ENCODE measurements at places on chromosomes 1 and 21.

GRCh38 chr1:66022904-66023620, 230.4 kb downstream of the PDE4B start:
- DNase-seq, result peak; percentile 49

DNA sequence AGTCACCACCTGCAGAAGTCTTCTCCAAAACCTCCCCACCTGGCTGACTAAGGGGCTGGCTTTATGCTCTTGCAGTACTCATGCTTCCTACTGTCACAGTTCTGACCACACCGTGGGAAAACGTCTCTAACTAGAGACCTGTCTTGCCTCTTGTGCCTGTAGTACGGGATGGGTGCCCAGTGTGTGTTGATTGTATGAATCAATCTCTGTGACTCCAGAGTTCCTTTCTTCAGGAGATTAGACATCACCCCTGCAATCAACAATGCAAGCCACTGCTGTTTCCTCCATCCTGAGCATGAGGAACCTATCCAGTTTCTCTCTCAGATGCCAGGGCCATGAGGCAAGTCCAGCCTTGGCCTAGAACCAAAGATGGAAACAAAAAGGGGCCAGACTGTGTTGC, 64.1 kb downstream of the LRRN2 start:
- no peak for DNase-seq

- DNase-seq, result no peak
These were observed 15.6 kb downstream of the ARHGEF2 start for GRCh38 chr1:155962599-155963211.

DNA sequence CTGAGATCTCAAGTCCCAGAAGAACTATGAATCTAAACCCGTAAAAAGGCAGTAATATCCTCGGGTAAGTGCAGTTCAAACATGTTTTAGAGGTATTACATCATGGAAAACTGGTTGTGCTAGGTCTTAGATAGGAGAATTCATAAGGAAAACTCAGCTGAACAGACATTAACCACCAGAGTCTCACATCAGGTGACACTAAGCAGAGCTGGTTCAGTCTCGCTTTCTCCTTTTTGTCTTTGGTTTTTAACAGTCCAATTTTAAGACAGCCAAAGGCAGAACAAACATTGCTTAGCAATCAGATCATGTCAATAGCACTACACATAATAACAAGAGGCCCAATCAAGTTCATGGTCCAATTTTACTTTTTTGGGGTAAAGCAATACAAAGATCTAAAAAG, 63.1 kb upstream of the MUTYH start:
- no peak for DNase-seq

GRCh38 chr1:88276163-88276562, 407.9 kb upstream of the PKN2 start:
- DNase-seq, result no peak

- DNase-seq, result peak; percentile 30
These were observed 25.8 kb downstream of the TRIM62 start for GRCh38 chr1:33155877-33156538.

GRCh38 chr21:33975548-33976081, 60.0 kb upstream of the ATP5PO start:
- peak; percentile 89 for DNase-seq

DNA sequence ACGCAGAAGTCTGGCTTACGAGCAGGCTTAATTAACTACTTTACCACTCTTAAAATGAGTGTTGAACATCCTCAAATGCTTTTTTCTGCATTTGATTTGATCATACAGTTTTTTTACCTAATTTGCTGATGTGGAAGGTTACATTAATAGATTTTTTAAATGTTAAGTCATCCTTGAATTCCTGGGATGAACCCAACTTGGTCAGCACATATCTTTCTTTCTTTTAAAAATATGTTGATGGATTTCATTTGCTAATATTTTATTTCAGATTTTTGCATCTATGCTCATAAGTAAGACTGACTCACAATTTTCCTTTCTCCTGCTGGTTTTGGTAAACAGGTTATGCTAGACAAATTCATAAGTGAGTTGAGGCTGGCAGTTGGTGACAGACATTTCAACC, 82.9 kb downstream of the LHX4 start:
- DNase-seq, result no peak

DNA sequence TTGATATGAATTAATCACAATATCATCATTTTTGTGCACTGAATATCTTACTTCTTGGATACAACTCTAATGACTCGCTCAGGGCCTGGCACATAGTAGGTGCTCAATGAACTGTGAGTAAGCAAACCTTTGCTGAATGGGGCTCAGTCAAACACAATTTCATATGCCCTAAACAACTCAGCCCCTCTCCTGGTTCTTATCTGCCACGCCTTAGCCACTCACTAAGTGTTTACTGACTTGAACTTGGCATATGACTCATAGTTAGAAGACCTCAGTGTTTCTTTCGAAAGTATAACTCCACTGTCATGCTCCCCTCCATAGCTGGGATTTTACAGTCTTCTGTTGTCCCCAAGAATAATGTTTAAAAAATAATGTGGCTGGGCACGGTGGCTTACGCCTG, 4.8 kb upstream of the IFNLR1 start:
- DNase-seq, result peak; percentile 53

DNA sequence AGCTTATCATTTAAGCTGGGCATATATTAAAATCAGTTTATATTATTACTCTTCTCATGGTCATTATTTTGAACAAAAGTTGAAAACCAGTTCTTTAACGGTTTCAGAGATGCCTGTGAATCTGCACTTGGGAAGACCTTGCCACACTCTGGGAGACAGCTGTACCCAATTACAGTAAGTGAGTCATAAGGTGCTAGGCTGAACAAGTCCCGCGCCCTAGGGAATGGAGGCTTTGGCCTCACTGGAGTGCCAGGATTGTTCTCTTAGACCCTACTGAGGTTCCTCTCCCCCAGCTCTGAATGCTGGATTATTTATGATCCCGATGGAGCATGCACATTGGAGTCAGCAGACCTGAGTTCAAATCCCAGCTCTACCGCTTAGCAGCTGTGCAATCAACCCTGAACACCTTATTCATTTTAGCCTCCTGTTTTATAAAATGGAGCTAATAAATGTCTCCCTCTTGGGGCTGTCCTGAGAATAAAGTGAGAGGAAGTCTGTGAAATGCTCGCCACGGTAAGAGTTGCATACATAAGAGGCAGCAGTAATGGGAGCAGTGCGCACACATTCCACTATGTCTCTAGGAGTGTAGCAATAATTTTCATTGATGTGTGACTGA, 266.2 kb downstream of the FOXD2 start:
- DNase-seq, result peak; percentile 50

DNA sequence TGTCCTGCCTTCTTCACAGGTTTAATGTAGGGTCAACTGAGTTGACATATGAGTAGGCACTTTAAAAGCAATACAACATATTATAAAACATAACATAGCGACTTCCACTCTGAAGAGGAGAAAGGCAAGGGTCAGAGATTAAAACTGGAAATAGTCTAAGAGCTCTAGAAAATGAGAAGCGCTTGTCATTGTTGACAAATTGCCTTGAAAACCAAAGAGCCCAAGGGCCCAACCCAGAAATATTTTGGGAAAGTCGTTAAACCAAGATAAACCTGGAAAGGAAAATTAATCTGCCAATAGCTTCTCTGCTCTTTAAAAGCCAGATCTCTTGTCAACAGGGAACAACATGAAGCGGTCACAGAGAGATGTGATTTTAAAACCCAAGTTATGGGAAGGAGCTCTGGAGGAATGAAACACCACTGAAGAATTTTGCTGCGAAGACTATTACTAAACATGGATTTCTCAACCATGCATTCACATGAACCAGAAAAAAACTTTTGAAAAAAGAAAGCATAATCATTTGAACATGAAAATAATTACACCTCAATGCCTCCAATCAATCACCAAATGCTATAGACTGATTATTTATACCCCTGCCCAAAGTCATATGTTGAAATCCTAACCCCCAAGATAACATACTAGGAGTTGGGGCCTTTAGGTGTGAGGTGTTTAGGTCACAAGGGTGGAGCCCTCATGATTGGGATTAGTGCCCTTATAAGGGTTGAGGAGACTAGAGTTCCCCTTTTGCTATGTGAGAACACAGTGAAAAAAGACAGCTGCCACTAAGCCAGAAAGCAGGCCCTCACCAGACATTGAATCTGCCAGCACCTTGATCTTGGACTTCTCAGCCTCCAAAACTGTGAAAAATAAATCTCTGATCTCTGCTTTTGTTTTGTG, 33.0 kb upstream of the MTF1 start:
- DNase-seq, result peak; percentile 31

GRCh38 chr1:43772978-43773377, 65.6 kb downstream of the ST3GAL3 start:
- DNase-seq, result no peak

- no peak for DNase-seq
These were observed 53.9 kb downstream of the PRDM15 start for GRCh38 chr21:41825216-41825615.

- no peak for DNase-seq
These were observed 35.9 kb downstream of the SLC19A1 start for GRCh38 chr21:45506241-45506817.

- DNase-seq, result peak; percentile 69
These were observed 23.5 kb downstream of the ASB17 start for GRCh38 chr1:75908717-75909152.

DNA sequence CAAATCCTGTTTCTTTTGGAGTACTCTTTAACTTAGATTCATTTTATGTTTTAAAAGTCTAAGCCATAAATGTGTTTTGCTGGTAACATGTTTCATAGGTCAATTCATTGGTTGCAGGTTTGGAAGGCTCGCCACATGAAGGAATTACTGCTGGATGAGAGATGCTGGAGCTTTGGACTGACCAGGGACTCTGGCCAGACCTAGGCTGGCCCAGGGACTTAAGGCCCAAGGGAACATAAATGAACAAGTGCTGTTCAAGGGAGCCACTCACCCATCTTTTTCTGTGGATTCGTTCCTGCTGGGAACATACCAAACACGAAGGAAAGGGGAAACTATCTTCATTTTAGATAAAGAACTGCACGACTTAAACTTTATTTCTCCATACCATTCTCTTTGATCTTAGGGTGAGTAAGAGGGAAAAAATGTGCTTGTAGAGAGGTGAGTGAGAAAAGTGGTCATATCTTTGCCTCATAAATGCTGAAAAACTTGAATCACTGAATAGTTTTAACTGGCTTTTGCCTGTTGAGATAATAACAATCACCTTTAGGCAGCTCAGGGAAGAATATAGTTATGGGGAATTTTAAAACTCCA, 15.3 kb upstream of the SHCBP1L start:
- DNase-seq, result no peak

DNA sequence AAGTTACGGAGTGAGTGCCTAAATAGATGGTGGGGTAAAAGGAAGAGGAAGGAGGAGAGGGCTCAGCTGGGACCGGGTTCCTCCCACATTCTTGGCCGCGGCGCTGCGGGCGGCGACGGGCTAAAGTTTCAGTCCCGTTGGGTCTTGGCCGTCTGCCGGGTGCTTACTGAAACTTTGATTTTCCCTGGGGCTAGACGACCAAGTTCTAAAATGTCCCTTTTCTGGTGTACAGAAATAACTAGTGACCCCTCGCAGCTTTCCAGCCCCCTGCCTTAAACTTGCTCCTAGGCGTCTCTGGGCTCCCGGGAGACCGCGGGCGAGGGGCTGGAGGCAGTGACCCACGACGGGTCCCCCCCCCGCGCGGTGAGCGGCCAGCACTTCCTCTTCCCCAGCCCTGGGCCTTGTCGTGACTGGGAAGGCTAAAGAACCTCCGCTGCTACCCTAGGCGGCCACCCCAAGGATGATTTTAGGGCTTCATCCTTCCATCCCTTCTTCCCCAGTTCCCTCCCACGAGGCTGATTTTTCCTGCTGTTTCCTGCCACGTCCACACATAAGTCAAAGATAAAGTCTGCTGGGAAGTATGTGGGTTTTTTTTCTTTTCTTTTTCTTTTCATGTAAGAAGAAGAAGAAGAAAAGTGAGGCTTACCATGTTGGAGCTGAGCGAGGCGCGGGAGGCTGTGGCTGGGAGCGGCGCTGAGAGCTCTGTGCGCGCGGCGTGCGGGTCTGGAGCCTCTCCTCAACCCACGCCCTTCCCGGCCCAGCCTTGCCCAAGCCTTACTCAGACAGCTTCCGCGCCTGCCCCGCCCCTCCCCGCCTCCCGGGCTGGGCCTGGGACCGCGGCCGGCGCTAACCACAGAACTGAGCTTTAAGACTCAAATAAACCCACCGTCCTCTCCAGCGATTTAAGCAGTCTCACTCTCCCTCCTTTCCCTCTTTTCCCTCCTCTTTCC, at the start of gene S100A11:
Gene S100A11, minus strand, starts transcription at position 738 of the 950 bp plus-strand sequence. Its CDS starts 89 bp downstream, at position 649.
- peak; percentile 93 for DNase-seq

- peak; percentile 18 for DNase-seq
These were observed 121.7 kb downstream of the SMYD2 start for GRCh38 chr1:214402613-214403083.

- DNase-seq, result no peak
These were observed 50.2 kb downstream of the FAM163A start for GRCh38 chr1:179793281-179793680.

DNA sequence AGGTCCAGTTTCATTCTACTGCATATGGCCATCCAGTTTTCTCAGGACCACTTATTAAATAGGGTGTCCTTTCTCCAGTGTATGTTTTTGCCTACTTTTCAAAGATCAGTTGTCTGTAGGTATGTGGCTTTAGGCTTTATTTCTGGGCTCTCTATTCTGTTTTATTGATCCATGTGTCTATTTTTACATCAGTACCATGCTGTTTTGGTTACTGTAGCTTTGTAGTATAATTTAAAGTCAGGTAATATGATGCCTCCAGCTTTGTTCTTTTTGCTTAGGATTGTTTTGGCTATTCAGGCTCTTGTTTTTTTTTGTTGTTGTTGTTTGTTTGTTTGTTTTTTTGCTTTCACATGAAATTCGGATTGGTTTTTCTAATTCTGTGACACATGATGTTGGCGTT, 124.4 kb upstream of the SLC35F3 start:
- DNase-seq, result no peak

GRCh38 chr21:26748066-26748465, 97.1 kb downstream of the ADAMTS1 start:
- no peak for DNase-seq

- DNase-seq, result peak; percentile 69
These were observed 34.0 kb upstream of the BACE2 start for GRCh38 chr21:41133874-41134522.
